ENCODE measurements at places on chromosomes 7 and 10.

GRCh38 chr10:106454233-106454632 lies 710.3 kb downstream of the SORCS1 start:
- DNase-seq, result no peak

- DNase-seq, result no peak
Measured at GRCh38 chr10:50613726-50614443, 9.9 kb downstream of the SGMS1 start.

DNA sequence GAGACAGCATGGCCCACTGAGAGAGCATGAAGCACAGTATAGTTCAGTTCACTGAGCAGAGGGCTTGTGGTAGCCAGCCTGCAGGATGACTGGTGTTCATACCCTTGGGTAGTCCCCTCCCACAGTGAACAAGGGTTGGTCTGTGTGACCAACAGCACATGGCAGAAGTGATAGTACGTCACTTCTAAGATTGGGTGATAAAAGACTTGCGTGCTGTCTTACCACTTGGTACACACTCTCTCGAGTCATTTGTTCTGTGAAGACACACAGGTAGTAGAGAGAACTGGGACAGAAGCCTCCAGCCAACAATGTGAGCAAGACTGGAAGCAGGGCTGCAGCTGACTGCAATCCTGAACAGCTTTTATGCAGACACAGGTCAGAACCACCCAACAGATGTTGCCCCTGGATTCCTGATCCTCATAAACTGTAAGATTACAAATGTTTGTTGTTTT lies 14.6 kb downstream of the EPC1 start:
- DNase-seq, result no peak

DNA sequence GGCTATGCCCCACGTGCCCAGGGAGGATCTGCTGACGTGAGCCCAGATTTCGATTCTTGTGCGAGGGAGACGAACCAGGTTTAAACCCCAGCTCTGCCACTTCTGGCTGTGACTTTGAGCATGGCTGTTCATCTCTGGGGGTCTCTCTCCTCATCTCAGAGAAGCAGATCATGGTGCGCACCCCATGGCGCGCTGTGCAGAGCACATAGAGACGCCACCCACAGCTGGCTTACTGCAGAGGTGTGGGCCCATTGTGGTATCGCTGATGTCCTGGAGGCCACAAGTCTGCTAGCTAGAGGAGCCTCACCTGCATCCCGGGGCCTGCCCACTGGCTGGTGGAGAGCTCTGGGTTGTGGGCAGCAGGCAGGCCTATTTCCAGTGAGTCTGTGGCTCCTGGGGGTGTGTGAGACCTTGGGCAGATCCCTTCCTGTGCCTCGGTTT lies 140.5 kb downstream of the LHPP start:
- DNase-seq, result no peak

GRCh38 chr10:127406018-127406550 lies 143.0 kb upstream of the NPS start:
- DNase-seq, result no peak

GRCh38 chr10:84291384-84291783 lies 37.0 kb upstream of the CCSER2 start:
- DNase-seq, result no peak

DNA sequence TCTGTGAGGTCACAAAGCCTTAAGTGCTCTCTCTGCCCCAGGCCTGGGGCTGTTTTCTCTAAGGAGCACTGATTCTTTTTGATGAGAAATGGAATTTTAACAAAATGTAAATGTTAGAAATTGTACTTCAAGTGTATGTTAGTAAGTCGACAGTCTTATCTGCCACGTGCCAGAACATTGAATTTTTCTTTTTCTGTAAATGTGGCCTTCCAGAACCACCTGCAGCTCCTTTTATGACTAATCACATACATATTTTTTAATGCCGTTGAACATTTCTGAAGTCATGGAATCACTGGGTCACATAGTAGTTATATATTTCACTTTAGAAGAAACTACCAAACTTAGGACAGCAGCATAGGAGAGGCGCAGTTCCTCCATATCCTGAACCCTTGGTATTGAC lies 38.0 kb downstream of the UBE3C start:
- no peak for DNase-seq
